Mesenteric fat pad (tissue), 1 donor: ENCODE measurements at places on chromosomes 6 and 20.

DNA sequence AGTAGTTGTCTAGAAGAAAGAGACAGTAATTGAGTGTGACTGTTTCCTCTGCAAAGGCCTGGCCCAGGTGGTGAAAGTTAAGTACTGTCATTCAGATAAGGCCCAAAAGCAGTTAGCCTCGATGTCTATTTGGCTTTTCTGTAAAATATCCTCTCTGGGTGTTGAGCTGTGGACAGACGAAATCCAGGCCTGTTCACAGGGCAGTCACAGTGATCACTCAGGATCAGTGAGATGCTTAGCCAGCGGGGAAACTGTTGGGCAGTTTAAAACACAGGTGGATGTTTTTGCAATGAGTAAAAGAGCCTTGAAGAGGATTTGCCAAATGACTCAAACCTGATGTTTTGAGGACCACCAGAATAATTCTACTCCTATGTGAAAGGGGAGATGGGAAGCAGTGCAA lies 22.0 kb upstream of the PRDM1 start:
- DNase-seq: no peak

DNA sequence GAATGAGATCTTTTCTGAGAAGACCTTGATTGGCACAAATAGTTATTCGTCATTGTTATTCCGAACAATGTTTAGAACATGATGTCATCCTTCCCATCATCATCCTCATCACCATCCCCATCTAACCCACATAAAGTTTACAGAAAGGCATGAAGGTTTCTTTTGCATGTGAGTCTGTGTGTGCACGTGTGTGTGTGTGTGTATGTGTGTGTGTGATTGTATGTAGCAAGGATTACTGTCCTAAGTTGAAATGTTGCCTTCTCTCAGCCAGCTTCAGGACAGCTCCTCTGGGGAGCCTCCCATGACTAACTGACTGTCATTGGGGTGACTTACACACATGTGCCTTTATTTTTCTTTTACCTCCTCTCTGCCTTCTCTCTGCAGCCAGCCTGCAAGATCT lies 113.5 kb downstream of the SLC22A3 start:
- DNase-seq: no peak

- DNase-seq: no peak
These were observed 84.1 kb downstream of the DNAAF9 start for GRCh38 chr20:3323398-3323797.

DNA sequence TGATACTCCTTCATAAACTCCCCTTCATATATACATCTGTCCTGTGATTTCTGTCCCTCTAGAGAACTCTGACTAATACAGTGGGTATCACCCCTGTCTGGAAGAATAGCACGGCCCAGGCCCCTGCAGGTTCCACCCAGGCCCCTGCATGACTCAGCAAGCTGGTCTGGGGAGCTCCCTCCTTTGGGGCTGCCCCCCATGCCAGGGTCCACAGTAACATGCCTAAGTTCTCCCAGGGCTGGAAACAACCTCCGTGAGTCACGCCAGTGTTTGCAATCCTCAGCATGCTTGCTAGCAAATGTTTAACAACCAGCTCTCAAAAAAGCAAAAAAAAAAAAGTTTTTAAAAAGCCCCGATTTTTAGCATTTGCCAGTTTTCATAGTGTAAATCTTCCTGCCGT lies 134.3 kb upstream of the CDH4 start:
- DNase-seq: peak; percentile 84

GRCh38 chr20:57934007-57934805 lies 224.4 kb upstream of the PMEPA1 start:
- no peak for DNase-seq

DNA sequence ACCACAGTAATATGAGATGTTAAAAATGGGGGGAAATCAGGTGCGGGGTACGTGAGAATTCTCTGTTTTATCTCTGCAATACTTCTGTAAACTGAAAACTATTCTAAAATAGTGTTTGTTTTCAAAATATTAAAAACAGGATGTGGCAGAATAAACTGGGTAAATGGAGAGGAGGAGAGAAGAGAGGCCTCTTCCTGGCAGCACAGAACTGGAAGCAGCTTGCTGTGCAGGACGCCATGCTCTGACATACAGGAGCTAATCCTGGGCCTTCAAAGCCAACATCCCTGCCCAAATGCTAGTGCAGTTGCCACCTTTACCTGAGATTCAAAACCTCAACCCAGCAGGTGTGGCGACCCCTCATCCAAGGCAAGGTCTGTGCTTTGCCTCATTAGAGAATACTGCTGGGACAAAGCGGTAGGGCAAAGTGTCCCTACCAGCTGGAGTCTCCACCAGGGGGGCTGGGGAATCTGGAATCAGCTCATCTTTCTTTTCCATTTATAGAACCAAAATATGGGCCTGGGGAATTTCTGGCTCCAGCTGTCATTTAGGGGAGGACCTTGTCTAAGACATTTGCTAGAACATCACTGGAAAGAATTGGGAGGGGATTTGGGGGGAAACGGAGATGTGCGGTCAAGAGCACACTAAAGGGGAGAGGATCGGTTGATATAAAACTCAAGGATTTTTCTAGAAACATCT lies 67.3 kb downstream of the SCML4 start:
- DNase-seq: no peak

GRCh38 chr20:25025091-25025861 lies 32.7 kb downstream of the ACSS1 start:
- peak; percentile 45 for DNase-seq

GRCh38 chr20:48172357-48172702 lies 387.0 kb upstream of the SULF2 start:
- DNase-seq: no peak

GRCh38 chr6:11753798-11754197 lies 24.8 kb downstream of the ADTRP start:
- DNase-seq: no peak

GRCh38 chr20:49100972-49101371 lies 54.9 kb downstream of the CSE1L start:
- DNase-seq: no peak

DNA sequence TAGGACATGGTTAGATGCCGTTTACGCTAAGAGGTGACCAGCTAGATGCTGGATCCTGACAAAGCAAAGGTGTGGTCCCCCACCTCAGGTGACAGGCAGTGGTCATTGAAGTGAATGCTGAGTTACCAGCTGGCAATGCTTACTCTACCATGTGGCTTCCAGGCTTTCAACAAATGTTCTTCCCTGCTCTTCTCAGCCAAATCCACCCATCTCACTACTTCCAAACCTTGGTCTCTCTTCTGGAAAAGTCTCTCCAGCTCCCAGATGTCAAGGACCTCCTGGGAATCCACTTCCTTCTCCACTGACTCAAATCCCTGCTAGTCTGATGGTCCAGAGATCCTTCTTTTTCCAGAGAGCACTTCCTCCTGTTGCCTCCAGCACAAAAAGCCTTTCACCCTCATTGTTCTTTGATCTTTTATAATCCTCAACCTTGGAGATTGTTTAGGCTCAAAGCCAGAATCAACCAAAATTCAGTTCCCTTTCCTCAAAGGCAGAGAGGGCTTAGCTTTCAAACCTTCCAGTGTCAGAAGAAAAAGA lies 228.0 kb downstream of the ZNF217 start:
- DNase-seq: no peak

GRCh38 chr6:136641166-136641565 lies 90.9 kb upstream of the MAP7 start:
- no peak for DNase-seq

GRCh38 chr6:147048930-147049329 lies 155.3 kb upstream of the STXBP5 start:
- DNase-seq: no peak

- no peak for DNase-seq
These were observed 68.5 kb upstream of the SRSF6 start for GRCh38 chr20:43389211-43389610.

DNA sequence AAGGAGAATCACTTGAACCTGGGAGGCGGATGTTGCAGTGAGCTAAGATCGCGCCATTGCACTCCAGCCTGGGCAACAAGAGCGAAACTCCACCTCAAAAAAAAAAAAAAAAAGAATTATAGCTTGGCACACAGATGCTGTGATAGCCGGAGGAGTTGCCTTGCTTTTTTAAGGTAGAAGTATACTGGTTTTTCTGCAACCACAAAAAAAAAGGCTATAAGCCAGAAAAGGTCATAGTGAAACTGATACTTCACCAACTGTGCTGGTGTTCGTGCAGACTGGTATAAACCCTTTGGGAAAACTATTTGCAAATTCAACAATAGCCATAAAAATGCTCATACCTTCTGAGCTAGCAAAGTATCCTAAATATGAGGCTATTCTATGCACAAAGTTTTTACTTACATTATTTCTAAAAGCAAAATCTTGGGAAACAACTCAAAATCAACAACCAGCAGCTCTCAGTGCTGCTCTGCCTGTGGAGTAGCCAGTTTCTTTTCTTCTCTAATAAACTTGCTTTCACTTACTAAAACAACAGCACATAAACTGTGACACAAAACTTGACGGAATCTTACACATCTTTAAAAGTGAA lies 44.0 kb downstream of the B4GALT5 start:
- no peak for DNase-seq

DNA sequence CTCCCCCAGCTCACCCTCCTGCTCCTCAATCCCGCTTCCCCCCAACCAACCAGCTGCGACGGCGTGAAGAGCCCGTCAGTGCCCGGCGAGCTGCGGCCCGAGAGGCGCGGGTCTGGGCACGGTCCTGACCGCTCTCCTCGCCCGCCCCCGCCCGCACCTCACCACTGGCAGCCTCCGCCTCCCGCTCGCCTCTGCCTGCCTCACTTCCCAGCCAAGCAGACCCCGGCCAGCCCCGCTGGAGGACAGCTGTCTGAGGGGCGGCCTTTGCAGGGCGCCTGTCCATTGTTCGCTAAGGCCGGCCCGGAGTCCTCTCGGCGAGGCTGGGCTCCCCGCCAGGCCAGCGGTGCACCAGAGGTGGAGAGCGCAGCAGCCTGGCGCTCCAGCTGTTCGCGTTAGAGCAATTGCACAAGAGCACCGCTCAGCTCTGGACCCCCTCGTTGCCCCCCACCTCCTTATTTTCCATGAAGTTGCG lies 1.3 kb downstream of the SOBP start:
- DNase-seq: peak; percentile 91

GRCh38 chr6:35415065-35415891 lies 36.9 kb upstream of the FANCE start:
- no peak for DNase-seq

DNA sequence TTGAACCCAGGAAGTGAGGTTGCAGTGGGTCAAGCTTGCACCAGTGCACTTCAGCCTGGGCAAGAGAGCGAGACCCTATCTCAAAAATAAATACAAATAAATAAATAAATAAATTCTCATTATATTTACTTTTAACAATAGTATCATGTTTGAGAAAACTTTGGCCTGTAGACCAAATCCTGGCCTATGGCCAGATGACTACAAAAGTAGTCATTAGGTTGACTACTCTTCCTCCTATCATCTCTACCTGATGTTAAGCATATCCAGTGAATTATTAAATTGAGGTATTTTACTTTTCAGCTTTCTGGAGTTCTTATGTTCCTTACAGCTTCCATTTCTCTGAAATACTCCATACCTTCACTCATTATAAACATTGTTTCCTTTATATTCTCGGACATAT lies 280.6 kb downstream of the LAMA2 start:
- no peak for DNase-seq

DNA sequence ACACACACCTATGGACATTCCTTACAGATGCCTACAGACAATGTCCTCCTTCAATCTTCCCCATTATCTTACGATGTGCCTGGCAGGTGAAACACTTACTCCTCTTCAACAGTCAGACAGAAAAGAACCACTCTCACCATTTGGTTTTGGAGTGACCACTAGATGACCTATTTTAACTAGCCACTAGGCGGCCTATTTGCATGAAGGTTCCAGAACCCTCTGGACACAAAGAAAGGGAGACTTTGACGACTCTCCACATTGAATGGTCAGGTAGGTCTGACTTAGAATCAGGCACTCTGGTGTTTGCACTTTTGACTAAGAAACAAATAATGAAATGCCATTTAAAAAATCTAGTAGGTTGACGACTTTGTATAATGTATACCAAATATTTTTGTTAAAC lies 42.0 kb downstream of the PNLDC1 start:
- DNase-seq: no peak

- no peak for DNase-seq
These were observed 99.1 kb upstream of the KCNQ5 start for GRCh38 chr6:72522735-72523141.

DNA sequence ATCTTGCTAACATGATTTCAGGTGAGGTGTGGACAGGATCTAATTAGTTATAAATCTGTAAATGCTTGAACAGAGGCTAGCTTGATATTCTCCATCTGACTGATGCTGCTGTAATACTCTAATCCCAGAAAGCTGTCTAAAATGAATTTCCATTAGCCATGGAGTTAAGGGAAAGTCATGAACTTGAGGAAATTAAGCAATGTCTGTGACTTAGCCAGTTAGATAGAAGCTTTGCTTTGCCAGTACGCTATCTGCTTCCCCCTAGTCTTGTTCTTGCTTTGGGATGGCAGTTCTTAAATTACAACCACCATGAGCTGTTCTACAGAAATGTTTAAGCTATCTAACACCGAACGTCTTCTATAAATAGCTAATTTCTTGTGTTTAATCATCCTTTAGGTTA lies 195.7 kb downstream of the PRL start:
- no peak for DNase-seq

- no peak for DNase-seq
These were observed 37.7 kb downstream of the LY86 start for GRCh38 chr6:6626187-6626586.

- DNase-seq: no peak
These were observed 49.8 kb upstream of the HEY2 start for GRCh38 chr6:125699591-125699990.

DNA sequence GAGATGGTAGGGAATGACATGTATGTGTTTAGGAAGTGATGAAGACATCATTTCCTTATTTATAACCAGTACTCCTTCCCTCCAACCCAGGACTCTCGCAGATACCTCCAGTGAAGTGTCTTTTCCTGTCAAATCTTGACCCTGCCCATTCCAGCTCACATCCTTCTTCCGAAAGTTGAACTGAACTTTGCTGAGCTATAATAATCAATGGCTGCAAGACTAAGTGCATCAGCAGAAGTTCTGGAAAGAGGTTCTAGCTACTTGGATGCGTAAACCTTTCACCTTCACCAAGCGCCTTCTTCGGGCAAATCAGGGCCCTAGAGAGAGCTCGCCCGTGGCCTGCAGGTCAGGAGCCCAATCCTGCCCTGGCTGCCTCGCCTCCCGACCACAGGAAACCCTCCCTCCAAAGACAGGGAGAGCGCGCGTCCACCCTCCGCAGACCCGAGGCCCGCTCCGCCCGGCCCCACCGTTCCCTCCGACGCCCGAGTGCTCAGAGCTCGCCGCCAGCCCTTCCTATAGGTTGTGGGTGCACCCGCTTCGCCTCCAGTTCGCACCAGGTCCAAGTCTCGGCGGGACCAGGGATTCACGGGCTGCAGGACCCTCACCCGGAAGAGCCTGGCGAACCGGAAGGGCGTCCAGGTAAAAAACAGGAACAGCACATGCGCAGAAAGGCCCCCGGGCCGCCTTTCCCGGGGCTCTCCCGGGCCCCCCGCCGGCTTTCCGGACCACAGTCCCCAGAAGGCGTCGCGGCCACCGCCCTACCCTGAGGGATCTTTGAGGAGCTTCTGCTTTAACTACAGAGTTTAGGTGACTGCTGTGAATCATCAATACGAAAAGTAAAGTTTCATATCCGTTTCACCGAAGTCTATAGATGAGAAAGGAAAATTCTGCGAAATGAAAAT lies at the start of gene ZNF334:
Gene ZNF334, minus strand, starts transcription at position 617 of the 902 bp plus-strand sequence. CDS start 1,457 bp downstream, outside the sequence.
- DNase-seq: no peak
